ENCODE measurements at places on chromosomes 1 and 21.

- peak within 1 kb of the TSS; percentile 81 for H3K4me3 ChIP-seq
- no peaks in the 10 kb centered on the region for H3K27me3 ChIP-seq
- peaks cover 7% of the 10 kb centered on the region for H3K4me1 ChIP-seq
- peak within 1 kb of the TSS; percentile 83 for H3K27ac ChIP-seq
- peak; percentile 93 for DNase-seq
Observed at GRCh38 chr1:8817412-8818324, at the start of gene RERE. Gene RERE, minus strand, starts transcription at chr1:8817640.

DNA sequence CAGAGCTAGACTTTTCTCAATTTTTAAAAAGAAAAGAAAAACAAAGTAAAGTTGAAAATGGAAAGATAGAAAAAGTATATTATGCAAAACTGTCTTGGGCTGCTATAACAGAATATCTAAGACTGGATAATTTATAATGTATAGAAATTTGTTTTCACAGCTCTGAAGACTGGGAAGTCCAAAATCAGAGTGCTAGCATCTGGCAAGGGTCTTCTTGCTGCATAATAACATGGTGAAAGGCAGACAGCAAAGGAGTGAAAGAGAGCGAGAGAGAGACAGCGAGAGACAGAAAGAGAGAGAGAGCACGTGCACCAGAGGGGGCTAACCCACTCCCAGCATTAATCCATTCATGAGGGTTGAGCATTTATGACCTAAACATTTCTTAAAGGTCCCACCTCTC lies 59.1 kb upstream of the SPOCD1 start:
- H3K27ac ChIP-seq = no peak overlapping the region
- no peaks in the 10 kb centered on the region for H3K4me1 ChIP-seq
- no peaks in the 10 kb centered on the region for H3K36me3 ChIP-seq
- H3K27me3 ChIP-seq = no peaks in the 10 kb centered on the region

DNA sequence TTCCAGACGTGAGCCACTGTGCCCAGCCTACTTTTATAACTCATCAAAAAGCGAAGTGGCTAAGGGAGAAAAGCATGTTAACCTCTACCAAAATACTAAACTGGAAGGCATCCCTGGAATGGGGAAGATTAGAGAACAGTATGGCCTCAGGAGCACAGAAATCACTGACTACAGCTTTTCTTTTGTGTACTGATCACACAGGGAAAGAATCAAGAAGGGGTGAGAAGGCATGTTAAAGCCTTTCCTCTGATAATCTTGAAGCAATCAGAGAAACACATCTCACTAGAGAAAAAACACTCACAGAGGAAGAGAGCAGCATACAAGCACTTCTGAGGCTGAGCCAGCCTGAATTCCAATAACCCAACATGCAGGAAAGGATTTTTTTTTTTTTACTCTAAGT lies 10.7 kb downstream of the PCAT6 start:
- H3K27ac ChIP-seq = no peak overlapping the region
- no peak overlapping the region for H3K4me3 ChIP-seq
- DNase-seq = no peak

DNA sequence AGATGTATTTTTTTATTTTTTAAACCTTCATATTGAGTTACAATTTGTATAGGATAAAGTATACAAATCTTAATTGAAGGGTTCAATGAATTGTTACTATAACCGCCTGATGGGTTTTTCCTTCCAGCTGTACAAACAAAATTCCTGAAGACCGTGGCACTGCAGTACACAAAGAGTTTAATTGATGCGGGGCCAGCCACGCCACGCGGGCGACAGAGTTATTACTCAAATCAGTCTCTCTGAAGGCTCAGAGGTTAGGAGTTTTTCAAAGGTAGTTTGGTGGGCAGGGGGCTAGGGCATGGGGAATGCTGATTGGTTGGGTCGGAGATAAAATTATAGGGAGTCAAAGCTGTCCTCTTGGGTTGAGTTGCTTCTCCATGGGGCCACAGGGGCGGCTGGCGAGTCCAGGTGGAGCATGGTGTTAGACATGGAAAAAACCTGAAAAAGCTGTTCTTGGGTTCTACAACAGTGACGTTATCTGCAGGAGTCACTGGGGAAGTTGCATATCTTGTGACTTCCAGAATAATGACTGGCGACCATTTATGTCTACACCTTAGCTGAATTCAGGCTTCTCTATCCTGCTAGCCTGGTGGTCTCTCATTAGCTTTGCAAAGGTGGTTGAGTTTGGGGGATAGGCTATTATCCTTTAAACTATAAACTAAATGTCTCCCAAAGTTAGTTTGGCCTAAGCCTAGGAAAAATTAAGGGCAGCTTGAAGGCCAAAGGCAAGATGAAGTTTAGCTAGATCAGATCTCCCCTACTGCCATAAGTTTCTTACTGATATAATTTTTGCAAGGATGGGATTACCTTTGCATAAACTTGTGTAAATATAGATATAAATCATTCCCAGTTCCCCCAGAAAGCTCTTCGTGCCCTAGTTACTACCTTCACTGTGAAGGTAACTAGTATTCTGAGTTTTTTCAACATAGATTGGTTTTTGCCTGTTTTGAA lies 13.0 kb upstream of the TMEM9 start:
- H3K4me1 ChIP-seq = no peaks in the 10 kb centered on the region
- no peaks in the 10 kb centered on the region for H3K36me3 ChIP-seq
- H3K27ac ChIP-seq = no peak overlapping the region
- no peaks in the 10 kb centered on the region for H3K27me3 ChIP-seq

DNA sequence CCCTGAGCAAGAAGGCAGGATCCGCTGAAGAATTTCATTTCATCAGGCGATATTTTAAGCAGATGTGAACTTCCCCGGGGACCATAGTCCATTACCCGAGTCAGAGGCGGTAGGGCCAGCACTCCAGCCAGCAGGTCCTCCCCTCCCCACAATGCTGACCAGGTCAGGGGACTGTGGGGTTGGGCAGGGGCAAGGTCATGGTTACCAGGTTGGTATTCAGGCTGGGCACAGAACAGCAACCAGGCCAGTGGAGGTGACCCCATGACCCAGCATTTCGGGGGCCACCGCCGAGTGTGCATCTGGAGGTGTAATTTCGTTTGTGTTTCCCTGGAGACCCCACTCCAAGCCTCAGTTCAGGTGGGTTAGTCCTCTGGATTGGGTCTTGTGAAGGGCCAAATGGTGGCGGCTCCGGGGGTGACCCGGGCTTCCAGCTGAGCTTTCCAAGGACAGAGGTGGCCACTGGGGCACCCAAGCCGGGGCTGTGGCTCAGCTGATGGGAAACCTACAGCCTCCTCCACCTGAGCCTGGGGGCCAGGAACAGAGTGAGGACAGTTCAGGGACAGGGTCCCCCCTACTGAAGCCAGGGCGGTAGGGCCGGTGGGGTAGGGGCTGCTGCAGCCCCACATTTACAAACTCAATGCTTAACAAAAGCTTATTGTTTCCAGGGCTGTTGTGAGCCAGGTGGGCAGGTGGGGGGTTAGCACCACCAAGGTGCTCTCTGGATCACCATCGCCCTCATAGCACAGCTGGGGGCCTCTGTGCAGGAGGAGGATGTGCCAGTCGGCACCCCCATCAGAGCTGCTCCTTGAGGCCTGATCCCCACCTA lies 2.8 kb downstream of the PRDM16 start:
- no peak overlapping the region for H3K27ac ChIP-seq
- H3K27me3 ChIP-seq = peaks cover 58% of the 10 kb centered on the region
- DNase-seq = no peak
- H3K36me3 ChIP-seq = no peaks in the 10 kb centered on the region
- H3K4me1 ChIP-seq = no peaks in the 10 kb centered on the region
